NCI-H2227 treated with DMSO at 0.1 percent for 48 hours (cell line): ENCODE measurements at places on chromosomes 7 and 10.

GRCh38 chr7:108086962-108087361 lies 43.2 kb downstream of the LAMB4 start:
- no peak for DNase-seq

GRCh38 chr7:50387351-50387750 lies 62.8 kb downstream of the FIGNL1 start:
- no peak for DNase-seq

GRCh38 chr10:60944058-60944909 lies at the start of gene RHOBTB1:
Gene RHOBTB1, minus strand, starts transcription at chr10:60944185. Its CDS starts 32,643 bp downstream, at chr10:60911542.
- peak; percentile 56 for DNase-seq

DNA sequence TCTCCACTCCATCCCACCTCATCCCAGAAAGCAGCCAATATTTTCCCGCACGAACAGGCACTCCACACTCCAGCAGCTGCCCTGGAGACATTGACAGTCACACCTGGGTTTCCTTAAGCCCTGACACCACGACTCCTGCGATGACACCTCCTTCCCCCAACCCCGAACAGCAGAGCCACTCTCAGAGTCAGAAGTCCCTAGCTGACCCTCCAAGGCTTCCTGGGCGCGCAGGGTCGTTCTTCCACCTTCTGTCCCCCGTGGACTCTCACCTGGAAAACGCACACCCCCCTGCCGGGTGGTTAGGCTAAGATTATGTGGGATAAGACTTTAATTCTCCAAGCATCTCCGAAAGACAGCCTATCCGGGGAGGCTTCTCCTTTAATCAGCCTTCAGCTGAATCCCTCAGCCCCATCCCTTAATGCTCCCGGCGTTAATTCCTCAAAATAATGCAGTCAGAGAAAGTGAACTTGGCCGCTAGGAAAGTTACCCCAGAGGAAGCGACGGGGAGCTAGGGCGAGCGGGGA lies 1.1 kb downstream of the DENND11 start:
- no peak for DNase-seq

DNA sequence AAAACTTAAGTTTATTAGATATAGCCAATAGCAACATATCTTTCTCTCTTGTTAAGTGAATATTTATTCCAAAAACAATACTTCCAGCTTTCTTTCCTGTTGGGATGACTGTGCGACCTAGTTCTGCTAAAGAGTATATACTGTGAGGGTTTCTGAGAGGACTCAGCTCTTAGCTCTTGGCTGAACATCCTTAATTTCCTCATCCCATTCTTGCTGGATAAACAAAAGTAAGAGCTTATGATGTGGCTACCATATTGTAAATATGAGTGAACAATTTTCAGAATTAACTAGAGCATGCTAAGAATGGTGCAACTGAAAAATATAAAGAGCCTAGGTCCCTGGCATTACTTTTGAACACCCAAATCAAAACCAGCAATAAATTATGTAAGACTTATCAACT lies 279.5 kb upstream of the GNAI1 start:
- DNase-seq, result no peak

DNA sequence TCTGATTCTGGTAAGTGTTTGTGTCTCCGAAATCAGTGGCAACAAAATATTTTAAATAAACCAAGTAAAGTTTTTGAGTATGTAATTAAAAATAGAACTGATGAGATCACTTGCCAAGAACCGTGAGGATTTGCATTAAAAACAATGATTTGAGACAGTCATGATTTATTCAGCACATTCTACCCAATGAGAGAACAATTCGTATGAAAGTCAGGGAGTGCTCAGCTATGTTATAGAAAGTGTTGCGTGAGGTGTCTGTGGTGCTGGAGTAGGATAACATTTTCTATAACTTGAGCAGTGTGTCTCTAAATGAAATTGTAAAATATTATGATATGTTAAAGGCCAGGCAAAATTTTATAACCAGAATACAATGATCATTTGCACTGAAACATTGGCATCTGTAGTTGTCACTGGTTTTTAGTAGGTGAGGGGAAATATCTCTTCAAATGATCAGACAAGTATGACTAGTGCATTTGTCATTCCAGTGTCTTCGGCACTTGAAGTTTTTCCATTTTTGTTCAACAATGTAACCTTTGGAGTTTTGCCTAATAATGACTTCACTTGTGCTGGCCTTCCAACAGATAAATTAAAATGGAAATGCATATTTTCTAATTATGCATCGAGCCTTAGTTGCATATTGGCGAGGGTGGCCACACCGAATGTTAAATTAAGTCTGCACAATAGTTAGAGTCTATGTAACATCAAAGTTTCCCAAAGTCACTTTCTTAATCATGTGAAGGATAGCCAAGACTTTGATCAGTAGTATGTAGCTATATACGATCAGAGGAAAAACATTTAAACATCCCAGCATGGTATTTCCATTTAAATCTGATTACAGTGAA lies 335.9 kb downstream of the GFRA1 start:
- no peak for DNase-seq

GRCh38 chr7:149742075-149742701 lies 31.2 kb downstream of the ZNF467 start:
- peak; percentile 86 for DNase-seq

- DNase-seq, result no peak
These were observed 51.1 kb downstream of the ELFN1 start for GRCh38 chr7:1721047-1721690.

DNA sequence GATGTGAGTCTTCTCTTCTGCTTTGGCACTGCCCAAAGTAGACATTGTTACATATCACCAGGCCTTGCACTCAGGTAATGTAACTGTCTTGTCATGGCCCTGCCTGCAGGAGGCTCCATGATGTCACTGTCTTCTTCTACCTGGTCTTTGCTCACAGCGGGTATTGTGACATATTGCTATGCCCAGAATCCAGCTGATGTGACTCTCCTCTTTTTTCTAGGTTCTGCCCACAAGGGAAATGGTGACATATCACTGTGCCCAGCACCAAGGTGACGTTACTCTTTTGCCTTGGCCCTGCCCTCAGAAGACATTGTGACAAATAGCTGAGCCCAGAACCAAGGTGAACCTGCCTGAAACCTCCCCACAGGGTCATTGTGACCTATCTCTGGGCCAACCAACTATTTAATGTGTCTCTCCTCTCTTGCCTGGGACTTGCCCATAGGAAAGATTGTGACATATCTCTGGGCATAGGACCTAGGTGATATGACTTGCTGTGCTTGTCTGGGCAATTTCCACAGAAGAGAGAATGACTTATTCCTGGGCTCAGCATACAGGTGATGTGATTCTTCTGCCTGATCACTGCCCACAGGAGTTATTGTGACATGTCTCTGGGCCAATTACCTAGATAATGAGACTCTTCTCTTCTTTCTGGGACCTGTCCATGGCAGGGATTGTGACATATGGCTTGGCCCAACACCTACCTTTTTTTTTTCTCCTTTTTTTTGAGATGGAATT lies 26.5 kb upstream of the ZNF107 start:
- no peak for DNase-seq

- DNase-seq, result no peak
These were observed 94.3 kb downstream of the ZNF248 start for GRCh38 chr10:37763132-37763531.

DNA sequence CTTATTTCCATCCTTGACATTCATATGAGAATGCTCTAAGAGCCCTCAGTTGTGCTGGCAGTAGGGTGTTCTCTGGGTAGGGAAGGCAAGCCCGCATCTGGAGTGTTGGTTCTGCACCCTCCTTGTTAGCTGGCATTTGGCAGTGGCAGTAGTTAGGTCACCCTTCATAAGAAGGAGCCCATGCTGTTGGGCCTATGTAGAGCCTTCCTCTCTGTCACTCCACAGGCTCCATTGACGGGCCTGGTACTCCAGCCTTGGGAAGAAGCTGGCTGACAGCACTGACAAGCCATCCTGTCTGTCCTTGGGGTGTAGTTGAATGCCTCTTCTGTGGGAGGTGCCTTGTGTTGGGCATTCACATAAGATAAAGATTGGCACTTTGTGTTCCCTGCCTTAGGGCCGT lies 89.7 kb downstream of the BMPR1A start:
- no peak for DNase-seq

DNA sequence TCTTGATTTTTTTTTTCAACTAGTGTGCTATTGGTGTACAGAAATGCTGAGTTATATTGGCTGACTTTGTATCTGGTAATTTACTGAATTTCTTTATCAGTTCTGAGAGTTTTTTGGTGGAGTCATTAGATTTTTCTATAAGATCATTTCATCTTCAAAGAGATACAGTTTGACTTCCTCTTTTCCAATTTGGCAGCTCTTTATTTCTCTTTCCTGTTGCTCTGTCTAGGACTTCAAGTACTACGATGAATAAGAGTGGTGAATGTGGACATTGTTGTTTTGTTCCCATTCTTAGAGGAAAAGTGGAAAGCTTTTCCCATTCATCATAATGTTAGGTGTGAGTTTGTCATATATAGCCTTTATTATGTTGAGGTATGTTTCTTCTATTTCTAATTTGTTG lies 50.2 kb downstream of the LOXL4 start:
- DNase-seq, result no peak

GRCh38 chr7:57426629-57427003 lies 23.4 kb upstream of the ZNF716 start:
- no peak for DNase-seq

GRCh38 chr7:54687462-54688212 lies 71.4 kb downstream of the SEC61G start:
- no peak for DNase-seq

DNA sequence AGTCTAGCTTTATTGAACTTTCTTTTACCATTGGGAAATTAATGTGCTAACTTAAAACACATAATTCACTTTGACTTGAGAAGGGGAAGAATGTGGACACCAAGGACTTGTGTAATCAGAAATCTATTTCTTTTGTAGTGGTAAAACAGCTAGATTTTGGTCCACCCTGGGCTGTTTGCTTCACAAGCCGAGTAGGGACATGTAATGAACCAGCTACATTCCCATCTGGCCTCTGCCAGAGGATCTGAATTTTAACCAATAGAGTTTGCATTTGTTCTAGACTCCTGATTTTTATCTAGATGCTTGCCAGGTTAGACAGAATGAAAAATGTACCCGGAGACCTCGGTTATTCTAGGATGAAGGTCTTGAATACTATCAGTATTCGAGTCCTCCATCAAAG lies 1.9 kb downstream of the CACNB2 start:
- DNase-seq, result no peak

- DNase-seq, result no peak
These were observed 515.8 kb downstream of the TYW1 start for GRCh38 chr7:67512481-67512880.

DNA sequence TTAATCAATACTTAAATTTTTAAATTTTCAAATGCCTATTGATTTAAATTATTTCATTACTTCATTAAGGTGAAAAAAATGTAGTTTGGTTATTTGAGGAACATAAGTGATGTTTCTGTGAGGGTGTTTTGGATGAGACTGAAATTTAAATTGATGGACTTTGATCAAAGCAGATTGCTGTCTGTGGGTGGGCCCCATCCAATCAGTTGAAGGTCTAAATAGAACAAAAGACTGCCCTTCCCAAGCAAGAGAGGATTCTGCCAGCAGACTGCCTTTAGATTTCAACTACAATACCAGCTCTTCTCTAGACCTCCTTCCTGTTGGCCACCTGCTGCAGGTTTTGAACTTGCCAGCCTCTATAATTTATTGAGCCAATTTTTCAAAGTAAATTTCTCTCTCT lies 14.5 kb upstream of the GPR37 start:
- no peak for DNase-seq

GRCh38 chr10:70578371-70578947 lies 24.1 kb downstream of the PRF1 start:
- no peak for DNase-seq

DNA sequence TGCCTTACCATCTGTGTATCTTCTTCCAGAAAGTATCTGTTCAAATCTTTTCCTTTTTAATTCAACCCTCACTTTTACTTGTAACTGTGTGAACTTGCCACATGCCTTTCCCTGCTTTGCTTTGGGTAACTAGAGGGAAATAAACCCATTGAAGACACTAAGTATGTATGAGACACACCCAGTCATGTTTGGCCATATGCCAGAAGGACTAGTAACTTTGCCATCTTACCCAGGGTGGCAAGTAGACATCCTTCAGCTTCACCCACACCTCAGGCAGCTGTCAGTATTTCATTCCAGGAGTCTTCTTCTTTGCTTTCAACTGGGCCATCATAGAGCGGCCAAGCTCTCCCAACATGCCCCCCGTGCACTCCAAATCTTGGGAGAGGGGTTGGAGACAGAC lies 323.1 kb downstream of the TNS3 start:
- no peak for DNase-seq

- no peak for DNase-seq
These were observed 7.3 kb downstream of the SFRP5 start for GRCh38 chr10:97764519-97764931.

DNA sequence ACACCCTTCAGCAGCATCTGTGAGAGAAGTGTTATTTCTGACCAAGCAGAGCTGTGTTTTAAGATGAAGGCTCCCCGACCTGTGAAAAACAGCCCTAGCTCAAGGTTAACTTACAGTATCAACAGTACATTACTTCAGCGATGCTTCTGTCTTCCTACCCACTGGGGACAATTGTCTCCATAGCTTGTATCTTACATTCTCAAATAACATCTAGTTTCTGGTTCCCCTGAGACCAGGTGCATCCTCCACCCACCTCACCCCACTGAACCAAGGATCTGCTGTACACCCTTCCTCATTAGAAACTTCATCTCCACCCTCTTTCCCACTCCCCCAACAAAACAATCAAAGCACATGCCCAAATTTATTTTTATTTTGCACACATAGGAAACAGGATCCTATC lies 102.0 kb downstream of the VOPP1 start:
- DNase-seq, result no peak

DNA sequence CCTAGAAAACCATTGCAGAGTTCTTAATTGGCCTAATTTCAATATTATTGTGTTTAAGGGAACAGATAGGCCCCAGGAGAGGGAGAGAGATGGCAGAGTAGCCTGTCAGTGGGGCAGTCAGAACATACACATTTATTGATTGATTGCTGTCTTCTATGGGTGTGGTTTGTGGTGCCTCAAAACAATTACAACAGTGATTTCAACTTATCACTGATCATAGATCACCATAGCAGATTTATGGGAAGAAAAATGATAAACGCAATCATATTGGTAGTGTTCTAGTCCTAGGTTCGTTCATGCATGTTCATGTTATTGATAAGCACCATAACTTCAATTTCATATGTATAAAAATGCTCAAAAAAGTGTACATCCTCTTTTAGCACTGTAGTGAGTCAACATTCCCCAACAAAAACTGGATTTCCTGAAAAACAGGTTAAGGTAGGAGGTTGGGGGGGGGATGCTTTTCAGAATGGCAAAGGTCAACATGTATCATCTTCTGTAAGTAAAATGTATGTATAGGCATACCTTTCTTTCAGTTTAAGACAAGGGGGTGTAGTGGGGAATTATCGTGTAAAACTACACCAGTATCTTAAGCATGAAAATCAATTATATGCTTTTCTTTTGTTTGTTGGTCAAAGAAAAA lies 1.1 kb upstream of the TNKS2 start:
- DNase-seq, result no peak
